NCI-H1105 (cell line): ENCODE measurements at places on chromosomes 13 and 19.
A peak's percentile ranks its signal among the peaks of the same experiment; 100 is the strongest.

DNA sequence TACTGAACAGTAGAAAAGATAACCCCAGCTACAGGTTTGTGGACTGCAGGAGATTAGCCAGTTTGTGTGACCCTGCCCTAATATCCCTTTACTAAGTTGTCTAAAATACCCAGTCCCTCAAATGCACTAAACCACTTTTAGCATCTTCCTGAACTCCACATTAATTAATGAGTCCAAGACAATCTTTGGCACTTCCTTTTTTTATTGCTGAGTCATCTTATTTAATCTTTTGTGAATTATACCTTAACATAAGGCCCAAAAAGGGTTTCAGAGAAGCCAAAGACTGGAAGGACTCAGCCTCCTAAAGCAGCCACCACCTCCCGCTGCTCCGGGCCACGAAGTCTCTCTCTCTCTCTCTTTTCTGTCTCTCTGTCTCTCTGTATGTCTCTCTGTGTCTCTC is 48.8 kb upstream of the PDCD5 start:
- no peak for DNase-seq

- no peak for DNase-seq
Measured at GRCh38 chr13:82934000-82934399, 948.3 kb downstream of the SLITRK1 start.

DNA sequence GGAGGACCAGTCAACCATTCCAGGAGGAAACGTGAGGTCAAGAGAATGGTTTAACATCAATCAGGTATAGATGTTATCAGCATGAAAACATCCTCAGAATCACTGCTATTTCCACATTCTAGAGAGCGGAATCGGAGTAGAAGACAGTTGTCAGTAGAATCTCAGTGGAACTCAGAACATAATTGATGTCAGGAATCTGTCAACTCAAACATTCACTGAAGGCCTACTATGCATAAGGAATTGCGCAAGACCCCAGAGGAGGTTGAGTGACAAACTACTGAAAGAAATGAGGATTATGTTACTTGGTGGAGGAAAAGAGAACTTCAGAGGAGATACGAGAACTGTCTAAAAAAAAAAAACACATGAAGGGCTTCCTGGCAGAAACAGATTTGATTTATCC is 97.8 kb downstream of the LHFPL6 start:
- no peak for DNase-seq

DNA sequence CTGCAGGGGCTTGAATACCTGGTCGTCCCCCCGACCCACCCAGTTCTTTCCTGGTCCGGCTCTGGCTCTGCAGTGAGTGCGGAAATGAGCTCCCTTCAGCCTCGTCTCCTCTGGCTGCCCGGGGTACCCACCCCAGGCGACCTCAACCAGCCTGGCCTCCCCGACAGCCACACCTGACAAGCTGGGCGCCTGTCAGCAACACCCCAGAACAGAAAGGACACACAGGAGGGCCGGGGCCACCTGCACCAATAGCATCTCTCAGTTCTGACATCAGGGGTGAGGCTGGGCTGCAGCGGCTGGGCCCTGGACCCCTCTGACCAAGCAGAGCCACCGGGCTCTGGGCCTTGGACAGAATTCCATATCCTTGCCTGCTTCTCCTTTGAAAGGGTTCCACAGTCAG is 19.7 kb downstream of the SUGP1 start:
- no peak for DNase-seq

GRCh38 chr13:101708115-101708514 is 255.6 kb downstream of the ITGBL1 start:
- DNase-seq: no peak

DNA sequence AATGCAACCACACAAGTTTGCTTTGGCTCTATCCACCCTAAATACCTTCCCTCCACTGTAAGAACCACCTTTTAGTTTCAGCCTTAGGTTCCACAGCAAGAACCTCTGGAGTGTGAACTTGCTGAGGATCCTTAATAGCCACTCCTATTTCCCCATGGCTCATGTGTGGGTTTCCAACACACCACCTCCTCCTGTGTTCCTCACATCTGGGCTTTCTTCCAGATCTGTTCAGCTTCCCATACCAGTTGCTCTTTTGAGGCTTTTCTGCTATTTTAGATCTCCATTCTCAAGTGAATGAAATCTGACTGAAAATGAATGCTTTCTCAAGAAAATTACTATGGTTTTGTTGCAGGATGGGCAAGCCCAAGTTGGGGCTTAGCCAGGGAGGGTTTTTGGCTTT is 104.8 kb upstream of the MIR17HG start:
- no peak for DNase-seq

DNA sequence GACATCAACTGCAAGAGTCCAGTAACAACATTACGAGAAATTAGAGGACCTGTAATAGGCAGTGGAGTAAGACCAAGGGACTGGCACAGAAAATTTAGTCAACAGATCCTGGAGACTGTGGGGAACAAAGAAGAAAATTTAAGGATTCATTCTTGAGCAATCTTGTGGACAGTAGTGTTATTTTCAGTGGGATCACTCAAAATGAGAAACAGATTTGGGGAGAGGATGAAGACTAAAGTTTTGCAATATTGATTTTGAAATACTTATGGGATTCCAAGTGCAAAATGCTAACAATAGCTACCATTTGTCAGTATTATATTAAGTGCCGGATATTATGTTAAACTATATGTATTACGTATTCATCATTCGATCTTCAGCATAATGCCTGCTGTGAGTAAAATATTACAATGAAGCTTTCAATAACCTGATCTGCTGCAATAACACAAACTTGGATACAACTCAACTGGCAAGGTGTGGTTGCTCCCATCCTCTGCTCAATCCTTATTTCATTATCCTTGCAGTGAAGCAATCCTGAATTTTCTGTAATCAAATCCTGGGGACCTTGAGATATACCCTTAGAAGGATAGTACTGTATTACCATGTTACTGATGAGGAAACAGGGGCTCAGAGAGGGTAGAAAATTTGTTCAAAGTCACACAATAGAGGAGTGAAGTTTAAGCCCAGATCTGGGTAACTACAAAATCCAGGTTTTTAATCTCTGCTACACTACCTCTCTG is 84.2 kb downstream of the SACS start:
- no peak for DNase-seq

DNA sequence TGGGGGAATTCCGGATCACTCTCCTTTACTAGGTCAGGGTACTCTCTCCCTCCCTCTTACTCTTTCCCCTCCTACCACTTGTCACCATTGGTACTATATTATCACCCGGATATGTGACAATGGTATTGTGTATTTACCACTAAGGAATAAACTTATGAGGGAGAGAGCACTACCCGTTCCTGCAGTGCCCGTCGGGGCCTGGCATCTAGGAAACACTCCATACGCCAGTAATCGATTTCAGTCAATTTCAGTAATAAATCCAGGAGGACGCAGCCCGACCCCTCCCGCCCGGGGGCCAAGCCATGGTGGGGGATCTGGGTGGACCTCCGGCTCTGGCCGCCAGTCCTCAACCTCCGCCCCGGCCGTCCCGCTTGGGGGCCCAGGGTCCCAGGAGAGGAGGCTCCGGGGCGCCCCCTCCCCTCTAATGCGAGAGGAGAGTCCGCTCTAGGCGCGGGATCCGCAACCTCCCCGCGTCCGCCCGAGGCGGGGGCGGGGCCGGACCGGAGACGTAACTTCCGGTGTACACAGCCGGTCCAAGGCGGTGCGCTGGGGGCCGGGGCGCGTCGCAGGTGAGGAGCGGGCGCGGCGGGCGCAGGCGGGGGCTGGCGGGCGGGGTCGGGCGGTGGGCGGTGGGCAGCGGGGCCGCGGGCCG is at the start of gene GARRE1:
TSS of gene GARRE1 (plus strand) at position 509 of the 652 bp plus-strand sequence. CDS start 45,920 bp downstream, outside the sequence.
- DNase-seq: peak; percentile 85

DNA sequence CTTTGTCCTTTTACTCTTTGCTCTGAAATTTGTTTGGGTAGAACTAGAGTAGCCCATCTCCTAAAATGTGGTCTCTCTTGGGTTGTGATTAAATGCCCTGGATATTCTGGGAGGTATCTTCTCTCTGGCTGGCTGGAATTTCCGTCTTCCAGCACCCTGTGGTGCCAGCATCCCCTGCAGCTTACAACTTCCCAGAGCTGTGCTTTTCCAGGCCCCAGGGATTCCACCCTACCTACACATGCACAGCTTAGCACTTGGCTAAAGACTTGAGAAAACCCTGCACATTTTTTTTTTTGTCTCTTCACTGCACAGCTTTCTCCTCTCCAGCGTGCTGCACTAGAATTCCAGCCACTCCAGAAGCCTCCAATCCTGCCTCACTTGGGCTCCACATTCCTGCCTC is 334.7 kb downstream of the IRS2 start:
- no peak for DNase-seq

DNA sequence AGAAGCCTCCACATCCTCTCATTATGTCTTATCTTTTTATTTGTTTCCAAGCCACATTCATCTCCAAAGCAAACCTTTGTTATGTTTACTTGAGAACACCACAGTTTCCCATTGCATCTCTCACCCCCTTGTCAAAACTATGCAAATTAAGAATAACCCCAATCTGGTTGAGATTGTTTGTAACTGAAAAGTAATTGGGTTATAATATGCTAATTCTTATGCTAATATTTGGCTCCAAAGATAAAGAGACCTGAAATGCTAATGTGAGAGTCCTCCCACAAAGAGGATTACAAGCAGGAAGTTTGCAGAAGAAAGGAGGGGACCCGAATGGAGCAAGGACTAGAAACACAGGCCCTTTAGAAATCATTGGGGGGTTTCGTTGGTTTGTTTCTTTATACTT is 92.9 kb upstream of the UBL3 start:
- no peak for DNase-seq

GRCh38 chr13:30934381-30934780 is 1.9 kb downstream of the TEX26 start:
- DNase-seq: no peak

GRCh38 chr19:335486-336066 is 9.0 kb downstream of the MIER2 start:
- DNase-seq: no peak

DNA sequence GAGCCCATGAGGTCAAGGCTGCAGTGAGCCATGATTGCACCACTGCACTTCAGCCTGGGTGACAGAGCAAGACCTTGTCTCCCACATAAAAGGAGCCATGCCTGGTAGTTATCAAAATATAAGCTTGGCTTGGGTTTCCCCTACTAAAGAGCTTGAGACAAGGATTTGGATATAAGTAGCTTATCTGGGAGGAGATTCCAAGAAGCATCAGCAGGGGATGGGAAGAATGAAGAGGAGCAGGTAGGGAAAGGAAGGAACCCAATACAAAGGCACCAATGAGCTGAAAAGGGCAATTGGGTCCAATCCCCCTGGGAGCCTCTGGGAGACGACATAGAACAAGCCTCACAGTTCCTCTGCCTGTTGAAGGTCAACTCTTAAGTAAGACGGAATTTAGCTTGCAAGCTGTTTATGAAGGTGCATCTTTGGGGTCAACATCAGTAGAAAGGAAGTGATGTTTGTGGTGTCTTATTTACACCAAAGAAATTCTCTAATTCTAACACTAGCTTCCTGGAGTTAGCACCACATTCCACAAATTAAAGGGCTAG is 7.4 kb upstream of the CLEC4G start:
- no peak for DNase-seq

DNA sequence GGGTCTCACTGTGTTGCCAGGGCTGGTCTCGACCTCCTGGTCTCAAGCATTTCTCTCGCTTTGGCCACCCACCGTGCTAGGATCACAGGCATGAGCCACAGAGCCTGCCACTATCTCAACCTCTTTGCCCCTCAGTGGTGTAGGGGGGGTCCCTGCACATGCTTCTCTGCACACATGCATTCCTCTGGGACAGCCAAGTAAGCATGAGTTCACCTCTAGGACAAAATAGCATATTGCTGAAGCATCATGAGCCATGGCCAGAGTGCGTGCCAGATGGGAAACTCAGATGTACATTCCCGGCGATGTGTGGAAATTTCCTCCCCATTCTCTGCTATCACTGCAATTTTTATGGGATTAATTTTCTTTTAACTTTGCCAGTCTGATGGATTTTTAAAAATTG is 23.1 kb downstream of the CHAF1A start:
- DNase-seq: no peak

- no peak for DNase-seq
Measured at GRCh38 chr13:75400775-75401174, 81.2 kb downstream of the TBC1D4 start.

GRCh38 chr19:18894254-18895037 is 1.5 kb downstream of the CERS1 start:
- DNase-seq: peak; percentile 96

- no peak for DNase-seq
Measured at GRCh38 chr13:44617648-44618047, 41.5 kb upstream of the TSC22D1 start.

GRCh38 chr13:39374741-39375189 is 228.2 kb downstream of the LHFPL6 start:
- no peak for DNase-seq

DNA sequence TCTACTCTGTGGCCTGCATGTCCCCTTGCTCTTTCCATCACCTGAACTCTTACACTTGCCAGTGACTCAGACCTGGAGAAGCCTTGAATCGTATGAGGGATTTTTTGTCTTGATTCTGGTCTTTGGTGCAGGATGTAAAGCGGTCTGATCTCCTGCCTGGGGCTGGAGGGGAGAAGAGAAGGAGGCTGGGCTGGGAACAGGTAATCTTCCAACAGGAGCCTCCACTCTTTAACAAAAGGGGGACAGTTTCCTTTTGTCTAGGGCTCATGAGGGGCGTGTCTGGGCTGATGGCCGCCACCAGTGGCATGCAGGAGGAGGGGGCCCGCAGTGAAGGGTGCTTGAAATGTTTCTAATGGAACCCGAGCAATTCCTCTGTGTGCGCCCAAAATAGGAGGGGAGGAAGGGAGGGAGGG is 24.7 kb downstream of the NFIX start:
- DNase-seq: no peak

GRCh38 chr19:2288818-2289713 is 7.1 kb upstream of the PEAK3 start:
- no peak for DNase-seq

GRCh38 chr19:39104186-39104596 is 20.0 kb downstream of the ACP7 start:
- no peak for DNase-seq
